Stimulated activated CD8-positive, alpha-beta memory T cell treated with anti-CD3 and anti-CD28 coated beads, Interleukin-7, amount 100 ng/mL, for 4 hours (primary cell): ENCODE measurements at places on chromosomes 3 and 15.

DNA sequence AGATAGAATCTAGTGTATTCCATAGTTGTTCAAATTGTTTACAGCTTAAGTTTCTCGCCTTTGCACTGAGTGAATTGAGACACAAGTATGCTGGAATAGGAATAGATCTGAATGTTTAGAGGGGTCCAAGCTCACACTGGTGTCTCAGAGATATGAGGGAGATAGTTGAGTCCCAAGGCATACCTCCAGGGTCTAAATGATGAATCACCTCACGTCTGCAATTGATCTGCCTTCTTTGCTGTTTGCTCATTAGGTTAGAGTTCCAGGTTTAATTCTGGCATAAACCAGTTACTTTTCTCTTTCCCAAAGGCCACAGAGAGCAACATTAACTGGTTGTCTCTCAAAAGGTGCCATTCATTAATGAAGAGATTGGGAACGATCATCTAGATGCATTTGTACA is 106.3 kb upstream of the MME start:
- DNase-seq: no peak

- DNase-seq: no peak
Measured at GRCh38 chr3:11143476-11143875, 10.8 kb upstream of the HRH1 start.

- no peak for DNase-seq
Measured at GRCh38 chr3:26590919-26591484, 31.6 kb upstream of the LRRC3B start.

DNA sequence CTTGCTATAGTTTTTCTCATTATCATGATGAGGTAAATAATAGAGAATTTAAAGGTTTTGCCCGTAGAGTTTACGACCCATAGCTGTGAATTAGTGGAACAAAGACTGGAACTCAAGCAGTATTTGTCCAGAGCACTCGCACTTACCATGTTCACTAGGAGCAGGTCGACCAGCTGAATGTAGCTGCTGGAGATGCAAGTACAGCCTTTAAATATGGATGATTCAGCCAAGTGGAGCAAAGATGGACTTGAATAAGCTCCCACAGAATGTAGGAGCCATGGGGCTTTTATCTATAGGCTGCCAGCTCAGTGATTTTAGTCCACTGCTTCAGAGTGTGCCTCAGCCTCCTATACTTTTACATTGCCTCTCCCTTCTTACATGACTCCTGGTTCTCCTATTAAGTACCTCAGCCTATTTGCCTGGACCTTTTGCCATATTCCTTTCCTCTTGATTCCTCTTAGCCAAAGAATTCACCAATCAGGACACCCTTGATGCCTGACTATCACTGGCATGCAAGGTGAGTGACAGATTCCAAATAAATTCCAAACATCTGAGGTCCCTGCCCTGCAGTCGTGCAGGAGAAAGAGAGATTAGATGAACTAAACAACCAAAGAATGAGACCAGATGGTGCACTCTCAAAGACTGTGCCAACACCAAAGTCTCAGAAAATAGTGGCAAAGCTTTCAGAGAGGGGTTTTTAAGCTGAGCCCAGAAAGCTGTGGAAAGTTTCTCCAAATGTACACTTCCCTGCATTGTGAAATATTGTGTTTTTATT is 3.9 kb downstream of the MKRN3 start:
- no peak for DNase-seq

DNA sequence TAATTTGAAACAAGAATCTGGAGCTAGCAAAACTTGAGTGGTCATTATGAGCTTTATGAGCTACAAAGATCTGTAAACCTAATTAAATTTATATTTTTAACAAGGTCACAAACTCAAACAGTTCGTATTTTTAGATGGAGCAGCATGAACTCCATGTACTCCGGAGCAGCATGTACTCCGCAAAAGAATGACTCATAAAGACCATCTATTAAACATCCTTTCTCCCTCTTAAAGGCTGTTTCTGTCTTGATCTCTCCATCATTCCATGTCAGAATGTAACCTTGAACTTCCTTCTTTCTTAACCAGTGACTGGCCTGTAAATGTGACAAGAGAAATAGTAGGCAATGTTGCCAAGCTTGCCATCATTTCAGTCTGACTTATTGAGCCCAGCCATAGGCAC is 696.9 kb downstream of the ZNF385D start:
- DNase-seq: no peak

DNA sequence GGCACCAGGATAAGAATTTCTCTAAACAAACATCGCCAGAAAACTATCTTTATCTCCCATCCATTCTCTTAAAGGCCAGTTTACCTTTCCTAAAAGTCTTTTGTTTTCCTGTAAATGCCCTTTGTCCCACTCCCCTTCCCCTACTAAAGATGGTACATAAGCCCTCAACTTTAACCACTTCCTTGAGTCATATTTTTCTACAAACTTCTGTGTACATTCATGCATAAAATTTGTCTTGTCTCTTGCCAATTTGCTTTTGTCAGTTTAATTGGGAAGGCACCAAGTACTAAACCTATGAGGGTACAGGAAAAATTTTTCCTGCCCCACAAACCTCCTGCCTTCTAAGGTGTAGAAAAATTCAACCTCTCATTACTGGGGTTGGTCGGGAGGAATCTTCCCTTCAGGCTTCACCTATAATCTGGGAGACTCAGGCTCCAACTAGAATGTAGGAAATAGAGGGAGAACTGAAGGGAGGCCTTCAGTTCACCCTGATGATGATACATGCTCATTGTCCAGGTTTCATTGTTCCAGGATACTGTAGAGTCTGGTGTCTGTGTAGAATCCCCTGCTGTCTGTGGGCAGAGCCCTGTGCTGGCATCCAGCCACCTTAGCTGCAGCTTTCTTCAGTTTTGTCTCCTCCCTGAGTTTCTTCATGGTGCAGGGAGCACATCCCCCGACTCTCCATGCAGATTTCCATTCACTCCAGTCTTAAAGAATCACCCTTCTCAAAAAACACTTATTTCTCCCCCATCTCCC is 53.2 kb downstream of the CD200R1L start:
- no peak for DNase-seq

DNA sequence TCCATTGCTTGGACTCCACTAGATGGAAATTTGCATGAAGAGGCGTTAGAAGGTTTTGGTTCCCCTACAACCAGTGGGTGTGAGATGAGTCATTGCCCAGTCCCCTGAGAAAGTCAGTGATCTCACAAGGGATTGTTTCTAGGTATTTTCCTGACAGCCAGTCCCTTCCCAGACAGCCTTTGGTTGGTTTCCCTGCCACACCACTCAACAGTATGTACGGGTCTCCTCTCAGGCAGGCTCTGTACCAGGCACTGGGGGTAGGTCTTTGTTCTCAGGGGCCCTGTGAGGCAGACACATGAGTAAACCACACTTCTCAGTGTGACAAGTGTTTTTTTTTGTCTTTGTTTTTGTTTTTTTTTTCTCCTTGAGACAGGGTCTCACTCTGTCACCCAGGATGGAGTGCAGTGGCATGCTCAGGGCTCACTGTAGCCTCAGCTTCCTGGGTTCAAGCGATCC is 4.0 kb downstream of the LAMP3 start:
- peak; percentile 25 for DNase-seq

- no peak for DNase-seq
Measured at GRCh38 chr3:182755308-182755707, 38.0 kb upstream of the ATP11B start.

- DNase-seq: no peak
Measured at GRCh38 chr3:168615493-168616020, 519.8 kb upstream of the GOLIM4 start.

- DNase-seq: no peak
Measured at GRCh38 chr15:90015294-90015693, 14.2 kb downstream of the ZNF710 start.

GRCh38 chr3:169660709-169661360 is 2.7 kb downstream of the MECOM start:
- no peak for DNase-seq

GRCh38 chr3:14227856-14228255 is 49.2 kb downstream of the LSM3 start:
- no peak for DNase-seq

DNA sequence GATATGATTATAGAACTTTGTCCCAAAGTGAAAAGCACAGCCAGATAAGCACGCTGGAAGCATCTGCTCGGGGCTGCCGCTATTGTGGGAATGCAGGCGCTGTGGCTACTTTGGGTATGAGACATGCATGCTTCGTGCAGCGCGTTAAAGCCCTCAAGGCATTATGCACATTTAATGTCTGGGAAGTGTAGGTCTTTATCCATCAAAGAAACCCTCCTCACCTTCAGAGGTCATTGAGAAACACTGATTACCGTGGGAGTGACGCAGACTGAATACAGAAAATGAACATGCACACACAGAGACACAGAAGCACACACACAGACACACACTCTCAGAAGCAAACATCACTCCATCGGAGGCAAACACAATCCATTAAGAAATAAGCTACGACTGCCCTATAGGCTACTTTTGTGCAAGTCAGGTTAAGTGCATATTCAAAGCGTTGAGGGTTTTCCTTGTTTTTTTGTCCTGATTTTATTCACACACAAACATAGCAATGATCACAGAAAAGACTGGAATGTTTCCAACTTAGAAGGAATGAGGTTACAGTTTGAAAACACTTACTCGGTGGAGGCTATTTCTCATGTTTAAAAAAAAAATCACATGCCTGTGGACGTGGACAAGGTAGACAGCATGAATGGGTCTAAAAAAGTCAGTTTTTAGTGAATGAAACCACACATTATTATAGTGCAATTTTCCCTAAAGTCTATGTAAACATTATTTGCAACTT is 68.5 kb downstream of the PLCH1 start:
- no peak for DNase-seq

GRCh38 chr15:65870889-65871533 is 1.7 kb downstream of the RAB11A start:
- no peak for DNase-seq
